ENCODE measurements at places on chromosomes 2 and 18. TPM values are rescaled to one million over a fixed set of nuclear protein-coding genes. Genes with fewer than 3 reads are reported as not detected.

CAPN14 gene
- 0.65 TPM for total RNA-seq

CGREF1 gene
- total RNA-seq: 0.81 TPM

DNA sequence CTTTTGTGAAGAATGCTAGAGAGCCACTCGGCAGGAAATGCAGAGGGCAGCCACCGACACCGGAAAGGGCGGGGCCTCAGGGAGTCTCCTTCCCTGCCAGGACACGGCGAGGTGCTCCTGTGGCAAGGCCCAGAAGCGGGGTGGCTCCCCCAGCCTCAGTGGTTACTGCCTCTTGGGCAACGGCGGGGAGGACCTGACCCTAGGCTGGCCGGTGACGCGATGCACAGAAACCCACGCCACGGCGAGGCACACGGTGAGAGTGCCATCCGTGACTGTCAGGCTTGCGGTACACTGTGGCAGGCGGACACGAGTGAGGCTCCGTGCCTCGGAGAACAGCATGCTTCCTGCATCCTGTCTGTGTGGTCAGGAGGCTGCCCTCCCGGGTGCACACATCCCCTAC, 47.8 kb downstream of the ZAP70 start:
- peak; percentile 56 for DNase-seq
- H3K36me3 ChIP-seq: peaks cover 12% of the 10 kb centered on the region
- no peaks in the 10 kb centered on the region for H3K27me3 ChIP-seq
- H3K4me1 ChIP-seq: peaks cover 19% of the 10 kb centered on the region

DNA sequence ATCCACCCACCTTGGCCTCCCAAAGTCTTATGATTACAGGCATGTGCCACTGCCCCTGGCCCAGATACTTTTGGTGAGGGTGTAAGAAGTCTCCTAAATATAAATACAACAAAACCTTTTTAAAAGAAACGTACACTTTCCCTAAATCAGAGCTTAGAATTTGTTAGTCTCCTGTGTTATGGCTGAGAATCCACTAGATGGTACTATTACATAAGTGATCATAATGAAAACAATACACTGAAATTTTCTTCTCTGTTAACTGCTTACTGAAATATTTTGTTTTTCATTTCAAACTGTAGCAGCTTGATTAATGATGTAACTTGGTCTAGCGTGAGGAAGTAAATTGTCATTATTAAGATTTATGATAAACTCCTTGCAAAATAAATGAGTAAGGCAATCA, 74.8 kb upstream of the FAM98A start:
- H3K27me3 ChIP-seq: peaks cover 6% of the 10 kb centered on the region
- H3K27ac ChIP-seq: no peak overlapping the region
- no peaks in the 10 kb centered on the region for H3K4me1 ChIP-seq
- no peak overlapping the region for H3K4me3 ChIP-seq

GRCh38 chr2:111667542-111668273, 216.3 kb downstream of the ANAPC1 start:
- H3K36me3 ChIP-seq: no peaks in the 10 kb centered on the region
- peaks cover 8% of the 10 kb centered on the region for H3K4me1 ChIP-seq
- no peak overlapping the region for H3K4me3 ChIP-seq
- H3K27ac ChIP-seq: no peak overlapping the region

Data from activated T-cell treated with anti-CD3 and anti-CD28 coated beads, Interleukin-2, amount 50 U/mL, for 72 hours (primary cell).